ENCODE measurements at places on chromosomes 1 and 21.

- DNase-seq, result no peak
These were observed 133.6 kb downstream of the ADSS2 start for GRCh38 chr1:244318078-244318477.

DNA sequence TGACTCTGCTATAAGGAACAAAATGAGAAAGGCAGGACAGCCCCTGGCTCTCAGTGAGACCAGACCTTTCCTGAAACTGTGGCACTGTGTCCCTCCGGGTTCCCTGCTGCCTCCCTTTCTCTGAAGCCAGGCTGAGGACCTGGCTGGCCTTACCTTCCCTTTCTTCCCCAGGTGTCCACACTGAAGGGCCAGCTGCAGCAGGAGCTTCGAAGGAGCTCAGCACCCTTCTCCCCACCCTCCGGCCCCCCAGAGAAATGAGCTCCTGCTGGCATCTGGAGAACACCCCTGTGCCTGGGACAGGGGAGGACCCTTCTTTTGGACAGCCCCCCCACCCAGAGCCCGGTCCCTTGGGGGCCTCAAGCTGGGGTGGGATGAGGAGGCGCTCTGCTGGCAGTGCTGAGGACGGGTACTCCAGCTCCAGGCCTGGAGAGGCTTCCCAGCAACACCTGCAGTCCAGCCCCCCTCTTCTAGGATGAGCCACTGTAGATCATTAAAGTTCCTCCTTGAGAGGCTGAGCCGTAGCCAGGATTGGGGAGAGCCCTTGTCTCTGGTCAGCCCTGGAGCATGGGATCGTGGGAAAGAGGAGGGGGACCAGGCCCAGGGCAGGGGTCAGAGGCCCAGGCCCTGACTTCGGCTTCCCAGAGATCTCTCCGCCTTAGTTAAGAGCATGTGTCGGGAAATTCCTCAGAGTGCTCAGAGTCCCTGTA lies 8.1 kb downstream of the MFAP2 start:
- no peak for DNase-seq

DNA sequence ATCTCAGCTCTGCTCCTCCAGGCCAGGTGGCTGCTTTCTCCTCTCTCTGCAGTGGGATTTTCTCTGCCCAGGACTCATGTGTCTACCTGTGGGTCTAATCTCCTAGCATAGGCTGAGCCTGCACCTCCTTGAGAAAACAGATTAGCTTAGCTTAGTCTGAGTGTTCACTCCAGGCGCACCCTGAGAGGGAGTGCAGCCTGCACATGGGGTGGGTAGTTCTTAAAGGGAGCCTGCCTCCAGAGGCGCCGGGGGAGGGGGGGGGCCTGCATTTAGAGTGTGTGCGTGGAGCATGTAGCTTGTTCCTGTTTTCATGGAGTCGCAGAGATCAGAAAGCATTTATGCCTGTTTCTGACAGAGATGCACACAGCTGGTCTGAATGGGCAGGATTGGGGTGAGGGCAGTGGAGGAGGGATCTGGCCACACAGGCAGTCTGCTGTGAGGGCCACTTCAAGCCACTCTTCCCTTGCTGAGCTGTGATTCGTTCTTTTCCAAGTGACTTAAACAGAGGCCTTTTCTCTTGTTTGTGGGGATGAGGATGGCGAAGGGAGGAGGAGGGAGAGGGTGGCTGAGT lies 45.2 kb downstream of the GALNT2 start:
- no peak for DNase-seq

DNA sequence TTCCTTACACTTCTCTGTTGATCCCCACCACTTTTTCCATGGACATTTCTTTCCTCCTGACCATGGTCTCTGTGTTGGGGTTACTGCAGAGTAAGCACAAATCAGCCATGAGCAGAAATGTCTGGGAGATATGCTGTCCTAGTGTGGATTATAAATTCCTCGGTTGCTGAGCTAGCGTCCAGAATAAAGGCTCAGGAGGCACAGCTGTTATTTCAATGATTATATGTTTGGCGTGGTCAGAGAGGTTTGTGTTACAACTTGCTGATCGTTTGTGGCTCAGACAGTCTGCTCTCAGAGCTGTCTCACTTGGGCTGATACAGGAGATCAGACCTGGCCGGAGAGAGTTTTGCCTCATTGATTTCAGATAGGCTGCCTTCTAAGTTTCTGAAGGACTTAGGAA lies 37.5 kb upstream of the LAMC2 start:
- DNase-seq, result peak; percentile 53

GRCh38 chr1:46774297-46774696 lies 24.5 kb upstream of the CYP4B1 start:
- no peak for DNase-seq

DNA sequence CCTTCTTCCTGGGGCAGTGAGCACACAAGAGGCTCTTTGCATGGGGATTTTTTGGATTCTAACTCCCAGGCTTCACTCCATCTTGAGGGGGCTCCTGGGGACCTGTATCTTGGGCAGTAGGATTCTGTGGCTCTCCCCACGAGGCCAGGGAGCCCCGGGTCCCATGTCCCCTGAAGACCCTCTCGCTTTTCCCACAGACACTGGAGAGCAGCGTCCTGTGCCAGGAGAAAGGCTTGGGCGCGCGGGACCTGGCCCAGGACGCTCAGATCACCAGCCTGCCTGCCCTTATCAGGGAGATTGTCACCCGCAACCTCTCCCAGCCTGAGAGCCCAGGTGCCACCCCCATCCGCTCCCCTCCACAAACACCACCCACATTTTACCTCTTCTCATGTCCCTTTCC lies 735 bp downstream of the CROCC start:
- no peak for DNase-seq

DNA sequence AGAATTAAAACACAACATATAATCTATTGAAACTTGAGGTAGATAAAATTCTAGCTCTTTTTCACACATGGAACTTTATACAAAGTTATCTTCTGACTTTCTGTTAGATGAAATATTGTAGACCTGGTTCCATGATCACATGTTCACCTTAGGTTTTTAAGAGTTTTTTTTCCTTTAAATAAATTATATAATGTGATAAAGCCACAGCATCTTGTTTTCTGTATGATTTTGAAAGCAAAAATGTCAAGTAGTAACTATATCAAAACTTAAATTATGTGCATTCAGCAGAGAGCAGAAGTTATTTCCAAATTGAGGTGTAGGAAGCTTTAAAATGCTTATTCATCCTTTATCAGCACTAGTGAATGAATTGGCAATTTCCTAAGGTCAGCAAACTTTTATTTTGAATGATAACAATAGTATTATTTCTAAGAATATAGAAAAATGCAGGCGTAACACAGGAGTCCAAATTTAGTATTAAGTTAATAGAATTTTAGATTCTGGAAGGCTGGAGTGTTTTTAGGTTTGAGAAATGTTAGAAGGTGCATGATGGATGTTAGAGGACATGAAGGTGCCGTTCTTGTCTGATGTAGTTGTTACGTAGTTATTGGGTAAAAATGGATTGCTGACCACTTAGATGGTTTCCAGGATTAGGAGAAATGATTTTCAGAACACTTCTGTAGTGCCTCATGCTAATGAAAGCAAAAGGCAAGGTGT lies 17.5 kb downstream of the BACH1 start:
- DNase-seq, result no peak

DNA sequence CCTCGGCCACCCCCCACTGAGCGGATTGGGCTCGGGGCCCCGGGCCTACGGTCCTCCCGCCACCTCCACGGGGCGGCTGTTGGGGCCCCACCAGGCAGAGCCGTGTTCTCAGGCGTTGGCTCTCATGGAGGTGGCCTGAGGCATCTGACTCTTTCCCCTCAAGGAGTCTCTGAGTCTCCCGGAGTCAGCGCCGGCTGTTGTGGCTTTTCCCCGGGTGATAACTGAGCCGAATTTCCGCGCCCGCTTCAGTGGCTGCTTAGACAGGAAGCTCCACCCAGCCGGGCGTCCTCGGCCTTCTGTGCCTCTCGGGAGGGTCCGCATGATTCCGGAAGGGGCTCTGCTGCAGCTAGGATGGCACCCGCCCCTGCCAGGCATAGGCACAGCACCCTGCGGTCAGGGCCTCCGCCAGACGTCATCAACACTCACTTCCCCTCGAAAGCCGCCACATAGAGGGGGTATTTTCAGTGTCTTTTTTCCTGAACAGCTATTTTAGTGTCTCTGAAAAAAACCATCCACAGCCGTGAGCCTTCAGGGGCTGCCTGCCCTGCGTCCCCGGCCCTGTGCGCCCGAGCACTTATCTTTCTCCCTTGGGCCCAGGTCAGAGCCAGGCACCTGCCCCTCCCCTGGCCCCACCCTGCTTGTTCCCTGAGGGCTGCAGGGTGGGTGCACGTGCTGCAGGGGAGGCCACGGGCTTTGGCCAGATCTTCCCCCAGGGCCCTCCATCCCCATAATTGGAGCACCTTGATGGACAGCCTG lies 72.9 kb downstream of the SKI start:
- DNase-seq, result peak; percentile 38

DNA sequence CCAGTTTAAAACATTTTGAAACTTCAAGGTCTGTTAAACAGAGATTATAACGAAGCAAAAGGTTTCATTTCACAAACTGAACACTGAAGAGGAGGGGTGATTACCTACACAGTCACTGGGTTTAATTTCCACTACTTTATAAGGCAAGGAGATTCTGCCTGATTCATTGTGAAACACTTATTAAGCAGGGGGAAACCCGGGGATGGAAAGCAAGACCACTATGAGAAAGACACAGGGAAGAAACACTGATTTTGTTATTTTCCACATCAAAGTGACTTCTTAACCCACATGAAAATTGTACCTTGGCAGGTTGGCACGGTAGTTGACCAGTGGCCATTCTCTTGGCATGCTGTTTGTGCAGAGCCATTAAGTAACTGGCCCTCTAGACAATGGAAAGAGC lies 8.1 kb upstream of the F5 start:
- DNase-seq, result no peak

- DNase-seq, result no peak
These were observed 30.4 kb upstream of the C1orf174 start for GRCh38 chr1:3930301-3931006.

GRCh38 chr1:221022331-221022730 lies 143.1 kb downstream of the HLX start:
- DNase-seq, result no peak

- no peak for DNase-seq
These were observed 45.2 kb downstream of the CLEC20A start for GRCh38 chr1:178451529-178451928.

GRCh38 chr1:93698329-93699048 lies 16.9 kb upstream of the BCAR3 start:
- DNase-seq, result no peak

GRCh38 chr1:226629896-226630550 lies 81.5 kb downstream of the STUM start:
- no peak for DNase-seq

GRCh38 chr1:241499910-241500309 lies 19.6 kb downstream of the FH start:
- DNase-seq, result peak; percentile 60

Measured in fibroblast of gingiva (primary cell).